Gastroesophageal sphincter (tissue), 4 donors: ENCODE measurements at places on chromosomes 1 and 21. TPM values are rescaled to one million over a fixed set of nuclear protein-coding genes. Genes with fewer than 3 reads are reported as not detected.

- ATAC-seq, result no peak
Measured at GRCh38 chr1:84025966-84026365, 27.0 kb upstream of the TTLL7 start.

- no peak for ATAC-seq
Measured at GRCh38 chr1:220367833-220368232, 95.6 kb upstream of the RAB3GAP2 start.

- peak; percentile 22 for ATAC-seq
Measured at GRCh38 chr1:181318022-181318857, 165.1 kb upstream of the CACNA1E start.

OR6K6 gene
- total RNA-seq, result not detected

TDRD5 gene
- total RNA-seq, result 0.13 TPM

DNA sequence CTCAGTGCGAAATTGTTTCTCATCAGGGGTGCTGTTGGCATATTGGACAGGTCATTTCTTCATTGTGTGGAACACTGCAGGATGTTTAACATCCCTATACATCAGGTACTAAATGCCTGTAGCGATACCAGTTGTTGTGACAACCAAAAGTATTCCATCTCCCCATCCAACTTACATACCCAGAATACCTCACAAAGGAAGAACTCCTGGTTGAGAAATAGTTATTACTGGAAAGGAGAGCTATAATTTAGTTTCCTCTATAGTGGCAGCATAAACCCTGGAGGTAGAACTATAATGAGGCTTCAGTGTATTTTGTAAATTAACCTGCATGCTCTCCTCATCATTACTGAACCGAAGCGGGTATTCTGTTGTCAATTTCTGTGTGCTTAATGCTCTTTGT lies 45.1 kb downstream of the IVNS1ABP start:
- no peak for ATAC-seq

DNA sequence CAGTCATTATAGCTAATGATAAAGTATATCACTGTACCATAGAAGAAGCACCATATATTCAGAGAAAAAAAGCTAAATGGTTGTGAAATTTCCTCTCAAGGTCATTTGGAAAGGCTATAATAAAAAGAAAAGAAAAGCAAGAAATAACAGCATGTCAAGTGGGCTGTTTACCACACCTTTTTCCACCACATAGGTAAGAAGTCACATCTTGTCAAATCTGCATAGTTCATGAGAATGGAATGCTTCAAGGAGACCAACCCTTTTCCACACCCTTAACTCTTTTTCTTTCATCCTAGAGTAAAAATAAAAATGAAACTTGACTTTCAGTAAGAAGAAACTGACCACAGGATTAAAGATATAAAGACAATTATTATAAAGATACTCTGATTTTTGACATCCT lies 91.2 kb downstream of the ATP6V1G3 start:
- no peak for ATAC-seq

- no peak for ATAC-seq
Measured at GRCh38 chr1:202038688-202039346, 28.4 kb downstream of the ELF3 start.

GRCh38 chr21:33247599-33247998 lies 17.9 kb downstream of the IFNAR2 start:
- ATAC-seq, result no peak

GRCh38 chr21:46063734-46064680 lies 33.9 kb upstream of the COL6A2 start:
- no peak for ATAC-seq

DNA sequence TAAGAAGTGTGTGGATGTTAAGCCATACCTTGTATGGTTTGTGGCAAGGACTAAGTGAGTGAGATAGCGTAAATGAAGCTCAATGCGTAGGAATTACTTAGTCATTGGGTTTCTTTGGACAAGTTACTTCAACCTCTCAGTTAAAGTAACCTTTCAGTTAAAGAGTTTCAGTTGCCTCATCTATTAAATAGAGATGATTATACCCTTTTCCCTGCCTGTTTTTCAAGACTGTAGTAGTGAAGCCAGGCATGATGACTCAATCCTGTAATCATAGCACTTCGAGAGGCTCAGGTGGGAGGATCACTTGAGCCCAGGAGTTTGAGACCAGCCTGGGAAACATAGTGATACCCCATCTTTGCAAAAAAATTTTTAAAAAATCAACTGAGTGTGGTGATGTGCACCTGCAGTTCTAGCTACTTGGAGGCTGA lies 6.3 kb downstream of the ZMPSTE24 start:
- ATAC-seq, result peak; percentile 20

C1QA gene
- 116 TPM for total RNA-seq

CFAP74 gene
- total RNA-seq, result not detected

- ATAC-seq, result no peak
Measured at GRCh38 chr1:54607821-54608565, 15.3 kb downstream of the FAM151A start.

DNA sequence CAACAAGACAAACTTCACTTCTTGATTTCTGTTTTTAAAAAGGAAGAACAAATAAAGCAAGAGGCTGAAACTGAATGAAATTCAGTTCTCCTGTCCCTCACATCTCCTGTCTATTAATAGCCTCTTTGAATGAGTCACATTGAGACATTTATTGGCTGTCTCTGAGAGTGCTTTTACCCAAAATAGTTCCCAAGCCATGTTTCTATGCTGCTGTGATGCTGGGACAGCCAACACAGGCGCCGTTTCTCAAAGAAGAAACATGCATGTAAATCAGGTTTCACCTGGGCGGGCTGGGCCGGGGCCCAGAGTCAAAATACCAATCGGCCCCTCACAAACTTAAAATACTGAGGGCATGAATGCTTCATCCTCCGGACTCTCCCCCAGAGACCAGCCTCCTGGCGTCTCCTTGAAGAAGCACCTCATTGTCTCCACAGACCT lies 105.2 kb downstream of the EDEM3 start:
- ATAC-seq, result peak; percentile 52

GRCh38 chr21:32203877-32204480 lies 74.9 kb downstream of the MIS18A start:
- ATAC-seq, result no peak

- ATAC-seq, result no peak
Measured at GRCh38 chr1:45545553-45546310, 4.9 kb upstream of the AKR1A1 start.

KIRREL1 gene
- 73.1 TPM for total RNA-seq

GUCA2B gene
- total RNA-seq, result not detected

DNA sequence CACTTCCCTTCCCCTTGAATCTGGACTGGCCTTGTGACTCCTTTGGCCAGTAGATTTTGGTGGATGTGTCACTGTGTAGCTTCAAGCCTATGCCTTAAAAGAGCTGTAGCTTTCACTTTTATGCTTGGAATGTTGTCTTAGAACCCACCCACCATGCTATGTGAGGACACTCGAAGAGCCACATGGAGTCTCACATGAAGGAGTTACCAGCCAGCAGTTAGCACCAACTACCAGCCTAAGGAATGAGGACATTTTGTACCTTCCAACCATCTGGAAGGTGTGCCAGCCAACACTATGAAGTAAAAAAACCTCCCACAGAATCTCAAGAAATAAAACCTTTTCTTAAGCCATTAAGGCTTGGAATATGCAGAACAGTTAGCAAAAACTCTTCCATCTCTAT lies 50.6 kb downstream of the LRRC8B start:
- ATAC-seq, result no peak

GRCh38 chr1:52365746-52366516 lies at the start of gene CC2D1B:
Gene CC2D1B, minus strand, starts transcription at chr1:52366205. Its CDS starts 1,585 bp downstream, at chr1:52364620.
- ATAC-seq, result peak; percentile 98

DNA sequence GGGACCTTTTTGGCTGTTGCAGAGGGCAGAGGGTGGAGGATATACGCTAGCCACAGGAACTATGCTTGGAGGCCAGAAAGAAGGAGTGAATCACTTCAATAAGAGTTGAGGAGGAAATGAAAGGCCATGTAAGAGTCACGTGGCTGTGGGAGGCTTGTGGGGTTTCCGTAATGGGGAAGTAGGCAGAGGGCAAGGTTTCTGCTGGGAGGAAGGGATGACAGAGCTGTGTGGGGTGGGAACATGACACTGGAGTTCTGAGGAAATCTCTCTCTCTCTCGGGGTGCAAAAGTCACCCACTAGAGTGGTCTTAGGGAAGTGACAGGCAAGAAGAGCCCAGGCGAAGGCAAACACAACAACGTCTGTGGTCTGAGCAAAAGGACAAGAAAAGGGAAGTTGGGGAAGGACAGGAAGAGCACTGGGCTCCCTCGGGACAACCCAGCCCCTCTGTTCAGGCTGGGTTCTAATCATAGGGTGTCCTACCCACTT lies 3.9 kb upstream of the CD1C start:
- ATAC-seq, result peak; percentile 87

GRCh38 chr1:114345930-114346479 lies 165.0 kb downstream of the TRIM33 start:
- peak; percentile 70 for ATAC-seq

NUDT4B gene
- total RNA-seq, result 63.5 TPM

GRCh38 chr1:119724611-119725218 lies 13.0 kb downstream of the PHGDH start:
- ATAC-seq, result no peak

- no peak for ATAC-seq
Measured at GRCh38 chr1:185566995-185567394, 167.2 kb upstream of the HMCN1 start.

DNA sequence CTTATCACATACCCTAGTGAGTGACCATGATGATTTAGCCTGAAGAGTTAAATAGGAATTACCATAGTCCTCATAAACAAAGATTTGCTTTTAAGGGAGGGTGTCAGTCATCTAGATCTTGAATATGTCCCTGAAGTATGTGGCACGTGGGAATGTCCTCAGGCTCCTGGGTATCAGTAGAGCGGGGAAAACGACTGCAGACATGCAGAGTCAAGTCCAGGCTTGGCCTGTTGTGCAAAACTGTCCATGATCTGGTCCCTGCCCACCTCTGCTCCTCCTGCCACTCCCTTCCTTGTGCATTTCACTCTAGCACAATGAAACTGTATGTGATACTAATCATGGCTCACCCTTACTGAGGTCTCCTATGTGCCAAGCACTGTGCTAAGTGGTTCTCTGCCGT lies 12.9 kb downstream of the MOV10 start:
- no peak for ATAC-seq

DNA sequence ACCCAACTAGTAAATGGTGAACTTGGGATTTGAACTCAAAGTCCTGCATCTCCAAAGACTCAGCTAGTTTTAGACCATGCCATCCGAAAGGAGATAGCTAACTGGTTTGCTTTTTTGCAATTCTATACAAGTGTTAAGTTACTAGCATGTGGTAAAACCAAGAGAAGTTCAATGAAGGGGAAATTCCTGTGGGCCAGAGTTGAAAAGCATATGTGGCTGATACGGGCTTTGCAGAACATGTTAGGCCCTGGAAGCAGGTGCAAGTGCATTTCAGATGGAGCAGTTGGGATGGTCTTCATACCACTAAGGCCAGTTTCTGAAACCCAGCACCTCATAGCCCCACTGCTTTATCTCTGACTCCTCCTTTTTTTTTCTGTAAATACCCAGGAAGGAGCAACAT lies 620.9 kb downstream of the PLPP3 start:
- ATAC-seq, result no peak

DNA sequence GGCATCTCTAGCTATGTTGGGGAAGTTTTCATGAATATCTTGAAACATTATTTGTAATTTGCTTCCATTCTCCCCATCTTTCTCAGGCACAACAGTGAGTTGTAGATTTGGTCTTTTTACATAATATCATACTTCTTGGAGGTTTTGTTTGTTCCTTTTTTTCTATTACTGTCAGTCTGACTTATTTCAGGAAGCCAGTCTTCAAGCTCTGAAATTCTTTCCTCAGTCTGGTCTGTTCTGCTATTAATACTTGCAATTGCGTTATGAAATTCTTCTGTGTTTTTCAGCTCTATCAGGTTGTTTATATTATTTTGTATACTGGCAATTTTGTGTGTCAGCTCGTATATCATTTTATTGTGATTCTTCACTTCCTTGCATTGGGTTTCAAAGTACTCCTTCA lies 424.6 kb upstream of the PTBP2 start:
- no peak for ATAC-seq

SYTL1 gene
- 4.8 TPM for total RNA-seq

DNA sequence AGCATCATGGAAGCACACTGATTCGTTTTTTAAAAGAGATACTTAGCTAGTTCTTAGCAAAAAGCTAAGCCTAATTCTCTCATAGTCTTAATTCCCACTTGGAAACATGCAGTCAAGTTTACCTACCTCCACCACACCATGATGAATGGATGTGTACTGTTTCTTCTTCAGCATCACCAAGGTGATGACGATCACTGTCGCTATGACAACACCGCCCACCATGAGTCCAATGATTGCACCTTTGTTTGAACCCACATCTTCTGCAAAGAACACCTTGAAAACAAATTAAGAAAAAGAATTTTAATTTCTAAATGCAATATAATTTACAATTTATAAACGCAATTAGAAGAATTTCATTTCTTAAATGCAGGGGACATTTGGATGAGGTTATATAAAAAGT lies 156.8 kb downstream of the GABPA start:
- ATAC-seq, result no peak

DNA sequence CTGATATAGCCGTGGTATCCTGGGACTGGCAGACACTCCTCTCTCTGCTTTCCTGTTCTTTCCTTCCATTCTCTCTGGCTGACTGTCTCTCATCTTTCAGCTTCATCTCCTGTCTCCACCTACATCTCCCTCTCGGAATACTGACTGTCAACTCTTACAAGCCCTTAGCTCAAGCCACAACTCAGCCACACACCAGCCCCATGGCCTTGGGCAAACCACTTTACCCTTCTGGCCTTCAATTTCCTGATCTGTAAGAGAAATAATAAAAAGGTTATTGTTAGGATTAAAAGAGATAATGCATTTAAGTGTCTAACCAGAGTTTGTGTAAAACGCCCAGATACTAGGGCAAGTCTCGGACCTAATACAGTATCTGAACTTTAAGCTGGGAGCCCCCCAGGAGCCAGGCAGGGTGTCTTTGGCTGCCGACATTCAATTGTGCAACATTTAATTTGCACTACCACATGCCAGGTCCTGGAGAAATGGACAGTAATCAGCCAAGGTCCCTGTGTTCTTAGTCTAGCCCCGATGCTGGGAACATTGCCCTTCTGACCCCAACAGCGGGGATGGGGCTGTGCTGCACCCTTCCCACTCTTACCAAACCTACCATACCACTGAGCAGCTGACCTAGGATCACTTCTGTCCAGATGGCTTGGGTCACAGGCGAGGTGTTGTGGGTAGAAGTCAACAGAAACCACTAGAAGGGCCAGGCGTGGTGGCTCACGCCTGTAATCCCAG lies 5.1 kb downstream of the ECHDC2 start:
- ATAC-seq, result peak; percentile 26

DNA sequence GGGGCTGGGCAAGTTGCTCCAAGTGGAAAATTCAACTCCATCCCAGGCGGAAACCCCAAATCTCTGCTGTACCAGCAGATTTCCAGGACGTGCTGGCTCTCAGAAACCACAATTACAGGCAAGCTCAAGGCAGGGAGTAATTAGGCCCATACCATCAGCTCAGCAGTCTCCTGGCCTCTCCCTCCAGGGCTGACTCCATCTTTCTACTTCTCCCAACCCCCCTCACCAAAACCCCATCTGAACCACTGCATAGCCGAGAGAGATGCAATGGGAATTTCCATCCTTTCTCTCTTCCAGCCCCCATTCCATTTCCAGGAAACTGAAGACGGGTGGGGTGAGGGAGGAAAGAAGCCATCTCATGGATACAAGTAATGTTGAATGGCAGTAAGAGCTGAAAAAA lies 41.2 kb downstream of the ARHGEF11 start:
- no peak for ATAC-seq

- no peak for ATAC-seq
Measured at GRCh38 chr1:77182083-77182482, 37.1 kb downstream of the PIGK start.

GRCh38 chr1:248872752-248873408 lies 14.0 kb upstream of the ZNF692 start:
- peak; percentile 60 for ATAC-seq
